SHP77 treated with DMSO at 0.1 percent for 48 hours (cell line): ENCODE measurements at places on chromosomes 4 and X.

GRCh38 chr4:147479786-147480185, 1.1 kb upstream of the EDNRA start:
- DNase-seq: no peak

DNA sequence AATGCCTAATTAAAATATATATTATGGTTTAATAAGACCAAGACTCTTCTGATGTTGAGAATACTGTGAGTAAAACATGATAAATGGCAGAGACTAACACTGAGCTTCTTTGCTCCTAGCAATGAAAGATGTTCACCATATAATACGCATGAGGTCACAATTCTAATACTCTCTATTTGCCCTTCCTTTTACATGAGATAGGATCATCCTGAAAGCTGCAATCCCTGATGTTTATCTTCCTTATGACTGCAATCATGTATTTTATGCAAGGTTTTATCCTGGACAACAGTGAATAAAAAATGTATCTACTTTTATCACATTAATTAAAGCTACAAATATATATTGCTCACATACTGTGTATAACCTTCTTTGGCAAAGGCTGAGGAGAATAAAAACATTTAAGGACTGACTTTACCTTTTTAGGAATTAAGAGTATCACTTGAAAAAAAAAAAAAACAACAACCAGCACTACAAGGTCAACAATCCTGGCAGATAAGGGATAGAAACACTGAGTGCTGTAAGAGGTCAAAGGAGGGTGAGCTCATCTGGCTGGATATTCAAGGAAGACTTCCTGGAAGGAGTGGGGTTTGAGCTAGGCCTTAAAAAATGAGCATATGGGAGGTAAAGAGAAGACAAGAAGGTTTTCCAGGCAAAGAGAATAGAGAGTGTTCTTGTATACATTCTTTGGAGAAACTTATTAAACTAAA, 99.9 kb downstream of the AREG start:
- no peak for DNase-seq

GRCh38 chr4:957231-957580, 16.2 kb downstream of the DGKQ start:
- DNase-seq: no peak

DNA sequence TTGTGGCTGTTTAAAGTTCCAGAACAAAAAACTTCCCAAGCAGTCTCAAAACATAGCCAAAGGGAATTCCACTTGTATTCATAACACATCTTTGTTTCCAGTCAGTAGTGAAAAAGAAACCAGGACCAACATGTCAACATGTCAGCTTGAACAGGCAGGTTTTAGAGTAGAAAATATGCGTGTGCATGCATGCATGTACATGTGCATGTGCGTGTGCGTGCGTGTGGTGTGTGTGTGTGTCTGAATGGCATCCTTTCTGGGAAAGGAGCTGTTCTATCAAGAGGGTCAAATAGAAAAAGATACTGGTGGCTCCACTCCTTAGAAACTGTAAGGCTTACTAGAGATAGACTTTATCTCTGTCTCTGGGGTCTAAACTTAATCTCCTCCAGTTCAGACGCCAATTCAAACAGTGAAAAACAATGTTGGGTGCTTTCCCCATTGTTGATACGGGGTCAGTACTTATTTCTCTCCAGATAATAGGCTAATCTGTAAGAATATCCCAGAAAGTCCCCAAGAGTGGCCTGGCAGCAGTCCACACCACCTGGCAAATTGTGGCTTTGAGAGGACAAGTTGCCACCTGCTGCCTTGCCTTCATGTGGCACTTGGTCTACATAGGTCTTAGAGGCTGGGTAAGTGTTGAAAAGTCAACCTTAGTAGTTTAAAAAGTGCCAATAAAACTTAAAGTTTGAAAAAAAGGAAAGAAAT, 110.4 kb downstream of the SCD5 start:
- no peak for DNase-seq

DNA sequence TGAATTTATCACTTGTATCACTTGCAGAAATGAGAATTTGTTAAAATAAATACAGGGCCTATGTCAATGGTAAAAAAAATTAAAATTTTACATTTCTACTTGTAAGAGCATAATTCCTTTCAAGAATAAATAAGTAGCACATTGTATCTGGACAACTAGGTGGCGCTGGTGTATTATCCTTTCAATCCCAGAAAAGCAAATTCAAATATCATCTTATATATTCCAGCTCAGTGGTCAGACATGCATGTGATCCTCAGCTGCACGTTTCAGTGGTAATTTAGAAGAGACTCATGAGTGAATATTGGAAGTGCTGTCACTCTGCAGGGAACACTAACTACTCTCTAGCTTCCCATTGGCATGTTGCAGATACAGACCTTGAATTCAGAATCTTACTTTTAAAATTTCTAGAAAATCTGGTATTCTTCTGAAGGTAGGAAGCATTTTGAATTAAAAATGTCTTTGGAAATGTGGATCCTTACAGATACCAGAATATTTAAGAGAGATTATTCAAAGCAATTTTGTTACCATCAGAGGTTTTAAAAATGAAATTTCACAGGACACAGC, 1414.7 kb upstream of the TENM3 start:
- DNase-seq: peak; percentile 15

GRCh38 chr4:146302822-146303221, 88.5 kb downstream of the REELD1 start:
- no peak for DNase-seq

DNA sequence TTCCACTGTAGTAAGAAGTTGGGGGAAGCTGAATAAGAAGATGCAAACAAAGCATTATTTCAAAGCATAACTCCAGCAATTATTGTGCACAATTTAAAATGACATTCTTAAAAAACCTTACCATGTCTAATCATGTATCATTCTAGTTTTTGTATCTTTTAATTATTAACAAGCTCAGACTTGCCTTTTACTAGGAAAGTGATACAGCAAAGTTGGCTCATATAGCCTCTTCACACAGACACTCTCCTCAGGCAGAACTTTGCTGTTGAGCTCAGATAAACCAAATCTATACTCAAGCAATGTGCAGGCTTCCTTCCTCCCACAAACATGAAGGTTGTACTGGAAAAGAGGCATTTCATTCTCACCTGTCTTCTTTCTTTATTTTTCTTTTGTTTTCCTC, 358.7 kb upstream of the EMCN start:
- DNase-seq: no peak

DNA sequence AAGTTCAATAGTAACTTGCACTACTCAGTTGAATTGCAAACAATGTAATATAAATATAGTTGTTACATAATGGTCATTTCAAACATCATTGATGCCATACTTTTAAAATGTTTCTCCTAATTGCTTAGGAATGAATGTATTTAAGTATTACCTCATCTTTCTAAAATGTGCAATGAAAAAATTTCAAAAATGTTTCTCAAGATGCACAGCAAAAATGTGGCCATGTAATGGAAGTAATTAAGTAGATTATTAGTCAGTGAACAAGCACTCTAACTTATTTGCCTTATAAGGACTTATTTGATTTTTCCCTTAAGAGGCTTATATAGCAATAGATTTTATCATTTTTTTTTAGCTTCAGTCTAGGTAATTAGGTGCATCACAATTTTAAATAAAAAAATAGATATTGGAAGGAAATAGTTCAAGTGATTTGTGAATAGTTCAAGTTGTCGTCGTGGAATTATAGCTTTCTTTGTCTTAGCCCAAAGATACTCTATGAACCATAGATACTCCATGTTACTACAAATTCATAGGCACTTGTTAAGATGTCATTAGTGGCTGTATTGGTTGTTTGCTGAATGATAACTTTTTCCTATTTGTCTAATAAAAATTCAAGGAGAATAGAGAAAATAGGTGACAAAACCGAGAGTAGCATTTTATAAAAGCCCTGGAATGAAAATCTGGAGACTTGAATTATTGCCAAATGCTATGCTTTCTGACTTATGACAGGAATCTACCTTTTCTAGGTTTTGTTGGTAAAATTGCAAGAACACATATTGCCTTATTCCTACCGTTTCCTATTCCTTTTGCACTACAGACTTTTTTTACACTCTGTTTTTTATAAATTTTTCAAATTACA, 118.5 kb downstream of the TLL1 start:
- DNase-seq: no peak

- no peak for DNase-seq
Measured at GRCh38 chrX:133633950-133634349, 218.7 kb upstream of the GPC4 start.

DNA sequence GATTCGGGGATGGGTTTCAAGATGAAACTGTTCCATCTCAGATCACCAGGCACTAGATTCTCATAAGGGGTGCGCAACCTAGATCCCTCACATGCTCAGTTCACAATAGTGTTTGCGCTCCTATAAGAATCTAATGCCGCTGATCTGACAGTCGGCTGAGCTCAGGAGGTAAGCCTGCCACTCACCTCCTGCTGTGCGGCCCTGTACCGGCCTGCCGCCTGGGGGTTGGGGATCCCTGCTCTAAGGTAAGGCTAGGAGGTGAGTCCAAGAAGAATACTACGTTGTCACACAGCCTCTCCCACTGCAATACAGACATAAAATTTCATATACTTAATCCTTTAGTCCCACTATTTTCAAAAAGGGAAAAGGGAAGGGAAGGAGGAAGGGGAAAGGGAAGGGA, 213.4 kb upstream of the HCCS start:
- no peak for DNase-seq

DNA sequence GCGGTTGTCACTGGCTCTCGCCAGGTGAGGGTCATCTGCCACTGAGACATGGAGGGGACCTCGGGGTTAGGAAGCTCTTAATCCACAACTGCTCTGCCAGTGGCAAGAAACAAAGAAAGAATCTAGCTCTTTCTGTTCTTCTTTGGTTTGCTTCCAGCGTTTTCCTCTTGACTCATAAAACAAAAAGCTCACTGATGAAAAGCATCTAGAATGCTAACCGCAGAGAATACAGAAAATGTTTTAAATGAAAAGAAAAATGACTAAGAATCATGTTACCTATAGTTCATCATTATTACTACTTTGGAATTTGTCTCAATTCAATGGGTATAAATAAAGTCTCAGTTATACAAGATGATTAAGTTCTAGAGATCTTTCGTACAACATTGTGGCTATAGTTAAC, 274.8 kb upstream of the TENM3 start:
- no peak for DNase-seq

- no peak for DNase-seq
Measured at GRCh38 chr4:77821775-77822174, 2.6 kb upstream of the CNOT6L start.

- DNase-seq: no peak
Measured at GRCh38 chrX:140815868-140816267, 106.3 kb downstream of the LINC00632 start.

DNA sequence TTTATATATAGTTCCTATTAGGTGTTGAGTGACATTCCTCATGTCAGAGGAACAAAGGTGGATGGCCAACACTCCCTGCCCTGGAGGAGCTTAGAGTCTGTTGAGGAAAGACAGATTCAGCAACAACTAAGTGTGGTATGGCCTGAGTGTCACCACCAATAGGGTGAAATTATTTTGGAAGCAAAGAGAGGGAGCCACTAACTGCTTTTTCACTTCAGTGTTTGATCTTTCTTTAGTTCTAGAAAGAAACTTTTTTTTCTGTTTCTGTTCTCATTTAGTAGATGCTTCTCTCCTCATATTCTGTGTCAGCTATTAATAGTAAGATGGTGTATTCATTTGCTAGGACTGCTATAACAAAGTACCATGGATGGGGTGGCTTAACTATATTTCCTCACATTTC, 81.5 kb downstream of the ARX start:
- DNase-seq: no peak

GRCh38 chrX:22424122-22424915, 151.6 kb downstream of the CBLL2 start:
- DNase-seq: no peak

DNA sequence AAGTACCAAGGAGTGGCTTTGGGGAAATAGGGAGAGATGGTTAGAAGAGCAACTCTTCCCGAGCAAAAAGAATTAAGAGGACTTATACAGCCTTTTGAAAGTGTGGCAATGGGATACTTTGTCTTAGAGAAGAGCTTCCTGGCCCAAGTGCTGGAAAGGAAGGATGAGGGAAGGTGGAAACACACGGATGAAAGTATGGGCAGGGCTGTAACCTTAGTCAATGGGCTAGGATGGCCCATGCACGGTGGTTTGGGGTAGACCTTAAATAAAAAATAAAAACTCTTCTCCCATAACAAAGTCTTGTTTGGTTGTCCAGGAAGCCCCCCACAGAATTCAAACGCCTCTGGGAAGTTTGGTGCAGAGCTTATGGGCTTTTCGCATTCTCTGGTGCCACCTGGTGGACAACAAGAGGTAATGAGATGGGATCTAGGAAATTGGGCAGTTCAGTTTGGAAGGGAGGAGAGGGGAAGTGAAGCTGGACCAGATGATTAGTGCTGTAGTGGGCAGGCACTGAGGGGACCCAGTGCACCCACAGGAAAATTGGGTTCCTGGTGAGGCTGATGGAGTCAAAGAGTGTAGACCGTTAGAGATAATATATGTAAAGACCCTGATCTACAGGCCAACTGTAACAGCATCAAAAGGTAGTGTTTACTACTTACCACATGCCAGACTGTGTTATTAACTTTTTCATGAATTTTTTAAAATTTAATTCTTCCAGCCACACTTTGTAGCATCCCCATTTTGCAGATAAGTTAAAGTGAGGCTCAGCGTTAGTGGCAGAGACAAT, 13.8 kb upstream of the ENOX2 start:
- peak; percentile 8 for DNase-seq

GRCh38 chr4:110120506-110120905, 77.9 kb downstream of the ELOVL6 start:
- no peak for DNase-seq

- no peak for DNase-seq
Measured at GRCh38 chr4:25984266-25984665, 70.2 kb downstream of the SMIM20 start.

DNA sequence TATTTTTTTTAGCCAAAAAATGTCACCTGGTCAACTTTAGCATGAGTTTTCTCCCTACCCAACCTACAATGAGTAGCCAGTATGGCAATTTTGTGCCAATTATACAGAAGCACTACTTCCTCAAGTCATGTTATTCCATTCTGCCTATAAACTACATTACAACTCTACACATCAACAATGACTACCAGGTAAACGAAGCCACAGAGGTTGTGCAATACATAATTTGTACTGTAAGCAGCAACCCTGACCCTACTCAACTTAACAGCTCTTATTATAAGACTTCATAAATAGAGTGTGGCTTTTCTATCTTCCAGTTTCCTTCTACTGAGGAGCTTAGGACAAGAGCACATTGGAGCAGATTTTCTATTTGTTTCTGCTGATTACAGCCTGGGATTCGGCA, 160.5 kb downstream of the HS3ST1 start:
- no peak for DNase-seq

- no peak for DNase-seq
Measured at GRCh38 chr4:109589119-109589518, 29.1 kb downstream of the MCUB start.

DNA sequence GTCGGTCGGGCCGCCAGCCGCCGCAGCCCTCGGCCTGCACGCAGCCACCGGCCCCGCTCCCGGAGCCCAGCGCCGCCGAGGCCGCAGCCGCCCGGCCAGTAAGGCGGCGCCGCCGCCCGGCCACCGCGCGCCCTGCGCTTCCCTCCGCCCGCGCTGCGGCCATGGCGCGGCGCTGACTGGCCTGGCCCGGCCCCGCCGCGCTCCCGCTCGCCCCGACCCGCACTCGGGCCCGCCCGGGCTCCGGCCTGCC, 213 bp downstream of the NFKB1 start:
- DNase-seq: no peak
